ENCODE measurements at places on chromosomes 2 and 18. TPM values are rescaled to one million over a fixed set of nuclear protein-coding genes. Genes with fewer than 3 reads are reported as not detected.

RAX gene
- total RNA-seq = not detected

TMEM182 gene
- total RNA-seq = 1.7 TPM

CCDC138 gene
- total RNA-seq = 3.9 TPM

FBXO48 gene
- total RNA-seq = 0.30 TPM

MYO7B gene
- not detected for total RNA-seq

IL18R1 gene
- 1.3 TPM for total RNA-seq

GPBAR1 gene
- not detected for total RNA-seq

BUB1 gene
- total RNA-seq = 59.0 TPM

ARHGAP28 gene
- 7.4 TPM for total RNA-seq

GCC2 gene
- total RNA-seq = 5.4 TPM

FSHR gene
- total RNA-seq = not detected

HOXD11 gene
- total RNA-seq = not detected

LAMA1 gene
- 6.2 TPM for total RNA-seq

GALNT14 gene
- total RNA-seq = 1.0 TPM
